ENCODE measurements at places on chromosomes 3 and 15.

- peak; percentile 76 for DNase-seq
These were observed 129.0 kb upstream of the ARHGEF3 start for GRCh38 chr3:56930706-56931105.

DNA sequence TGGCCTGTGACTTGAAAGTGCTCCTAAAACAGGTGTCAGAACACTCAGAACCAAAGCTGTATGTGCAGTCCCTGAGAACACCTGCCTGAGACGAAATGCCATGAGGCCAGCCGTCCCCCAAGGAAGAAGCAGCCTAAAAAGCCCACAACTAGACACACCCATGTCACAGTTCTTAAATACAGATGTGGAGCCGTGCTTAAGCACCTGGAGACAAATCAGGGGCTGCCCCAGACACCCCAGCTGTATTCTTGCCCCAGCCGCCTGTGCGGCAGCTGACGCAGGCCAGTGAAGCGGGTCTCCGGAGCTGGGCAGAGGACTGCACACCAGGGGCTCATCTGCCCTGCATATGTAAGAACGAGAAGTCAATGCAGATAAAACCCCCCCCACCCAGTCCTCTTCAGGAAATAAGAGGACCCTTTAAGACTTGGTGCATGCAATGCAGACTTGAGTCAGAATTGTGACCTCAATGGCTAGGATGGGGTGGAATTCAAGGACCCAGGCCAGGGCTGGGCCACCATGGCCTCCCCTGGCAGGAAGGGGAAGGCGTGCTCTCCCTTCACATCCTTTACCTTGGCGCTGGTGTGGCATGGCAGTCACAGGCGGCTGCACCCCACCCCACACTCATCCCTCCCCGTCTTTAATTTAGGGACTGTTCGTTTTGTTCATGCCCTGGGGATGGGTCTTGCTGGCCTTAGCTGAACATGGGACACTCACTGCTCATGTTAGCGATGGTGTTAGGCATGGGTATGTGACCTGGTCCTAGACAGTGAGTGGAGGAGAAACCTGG lies 27.7 kb upstream of the PLXNA1 start:
- no peak for DNase-seq

DNA sequence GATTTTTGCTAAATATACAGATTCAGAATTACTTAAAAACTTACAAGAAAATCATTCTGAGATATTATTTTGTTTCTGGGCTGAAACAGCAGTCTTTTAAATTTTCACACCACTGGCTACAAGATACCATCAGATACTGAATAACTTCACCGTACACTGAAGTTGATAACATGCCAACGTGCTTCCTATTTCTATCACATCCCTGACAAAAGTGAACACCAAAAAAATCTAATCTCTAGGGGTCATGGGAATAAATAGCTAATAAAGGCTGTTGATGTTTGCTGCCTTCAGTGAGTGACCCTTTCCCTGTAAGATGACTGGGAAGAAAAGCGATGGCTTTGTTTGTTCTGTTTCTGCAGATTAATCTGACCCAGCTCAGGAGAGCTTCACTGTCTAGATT lies 120.5 kb downstream of the DUT start:
- DNase-seq: no peak

DNA sequence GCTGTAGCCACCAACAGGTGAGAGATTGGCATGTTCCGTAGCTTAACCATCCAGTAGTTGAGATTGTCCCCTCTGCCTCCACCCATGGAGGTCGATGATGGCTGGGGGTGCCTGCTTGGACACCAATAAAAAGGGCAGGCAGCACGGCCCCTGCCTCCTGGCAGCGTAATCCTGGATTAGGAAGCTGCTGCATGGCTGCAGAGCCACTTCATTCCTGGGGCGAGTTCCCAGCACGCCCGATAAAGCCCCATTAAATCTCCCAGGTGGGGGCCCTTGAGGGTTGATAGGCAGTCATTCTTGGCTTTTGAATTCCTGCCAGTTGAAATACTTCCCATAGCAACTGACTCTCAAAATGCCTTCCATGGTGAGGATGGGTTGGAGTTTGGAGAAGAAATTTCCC lies 67.8 kb downstream of the PLXNA1 start:
- DNase-seq: no peak

DNA sequence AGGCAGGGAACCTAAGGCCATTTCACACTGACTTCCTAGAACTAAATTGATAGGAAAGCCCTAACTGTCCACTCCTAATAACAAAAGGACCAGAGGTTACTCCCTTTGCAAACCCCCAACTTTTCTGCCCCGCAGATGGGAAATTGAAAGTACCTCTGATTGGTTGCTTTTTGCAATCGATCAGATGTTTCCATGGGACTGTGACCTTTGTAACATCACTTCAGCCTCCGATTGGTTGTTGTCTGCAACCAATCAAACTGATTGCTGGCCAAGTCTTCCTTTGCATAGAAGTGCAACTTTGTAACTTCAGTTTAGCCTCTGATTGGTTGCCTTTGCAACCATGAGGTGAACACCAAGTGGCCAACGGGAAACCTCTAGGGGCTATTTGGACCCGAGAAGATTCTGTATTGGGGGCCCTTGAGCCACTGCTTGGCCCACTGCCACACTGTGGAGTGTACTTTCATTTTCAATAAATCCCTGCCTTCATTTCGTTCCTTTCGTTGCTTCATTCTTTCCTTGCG lies 11.3 kb upstream of the KNL1 start:
- peak; percentile 40 for DNase-seq

DNA sequence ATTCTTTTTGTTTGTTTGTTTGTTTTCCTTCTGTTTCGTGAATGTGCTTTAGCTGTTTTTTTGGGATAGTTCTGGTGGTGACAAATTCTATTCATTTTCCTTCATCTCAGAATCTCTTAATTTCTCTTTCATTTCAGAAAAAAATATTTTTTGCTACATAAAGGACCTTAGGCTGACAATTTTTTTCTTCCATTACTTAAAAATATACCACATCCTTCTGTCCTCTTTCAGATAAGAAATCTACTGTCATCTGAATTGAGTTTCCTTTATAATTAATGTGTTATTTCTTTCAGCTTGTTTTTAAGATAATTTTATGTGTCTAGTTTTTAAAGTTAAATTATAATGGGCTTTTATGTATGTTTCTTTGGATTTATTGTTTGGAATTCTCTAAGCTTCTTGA lies 47.6 kb downstream of the IL16 start:
- DNase-seq: no peak

DNA sequence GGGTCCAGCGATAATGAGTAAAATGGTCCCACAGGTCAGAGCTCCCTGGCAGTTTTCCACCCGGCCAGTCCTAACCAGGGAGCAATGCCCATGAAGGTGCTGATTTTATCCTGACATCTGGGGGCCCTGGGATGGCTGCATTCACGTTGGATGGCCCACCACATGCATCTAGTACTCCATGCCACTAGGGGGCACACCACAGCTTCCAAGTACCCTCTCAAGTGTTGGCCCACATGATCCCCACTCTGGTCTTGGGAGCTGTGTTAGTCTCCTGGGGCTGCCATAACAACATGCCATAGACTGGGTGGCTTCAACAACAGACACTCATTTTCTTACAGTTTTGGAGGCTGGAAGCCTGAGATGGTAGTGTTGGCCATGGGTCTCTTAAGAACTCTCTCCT lies 225.5 kb downstream of the SLCO3A1 start:
- peak; percentile 30 for DNase-seq

DNA sequence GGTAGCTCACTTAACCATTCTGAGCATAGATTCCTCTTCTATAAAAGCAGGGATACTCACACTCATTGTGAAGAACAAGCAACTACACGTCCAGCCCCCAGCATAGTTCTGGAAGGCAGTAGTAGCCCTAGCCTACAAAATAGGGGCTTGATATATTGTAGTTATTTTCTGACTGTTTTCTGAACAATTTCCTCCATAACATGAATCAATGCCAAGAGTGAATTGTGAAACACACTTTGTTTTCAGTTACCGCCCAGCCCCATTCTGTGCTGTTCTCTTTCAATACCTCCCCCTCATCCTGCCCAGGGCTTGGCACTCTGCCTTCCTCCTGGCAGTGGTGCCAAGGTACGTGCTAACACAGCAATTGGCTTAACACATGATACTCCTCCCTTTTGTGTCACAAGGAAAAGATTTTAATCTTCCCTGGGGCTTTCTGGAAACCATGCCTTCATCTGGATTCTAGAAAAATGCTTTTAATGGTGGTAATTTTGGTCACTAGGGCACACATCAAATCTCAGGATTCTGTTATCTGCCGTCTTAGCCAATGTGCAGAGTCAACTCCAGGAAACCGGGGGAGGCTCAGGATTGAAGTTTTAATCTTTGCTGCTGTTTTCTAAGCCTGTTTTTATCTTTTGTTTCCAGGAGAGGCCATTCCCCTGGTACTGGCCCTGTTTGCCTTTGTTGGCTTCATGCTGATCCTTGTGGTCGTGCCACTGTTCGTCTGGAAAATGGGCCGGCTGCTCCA lies 37.2 kb downstream of the IL20RB start:
- DNase-seq: no peak

- DNase-seq: peak; percentile 70
These were observed 24.8 kb downstream of the GABRA5 start for GRCh38 chr15:26891448-26892181.

GRCh38 chr15:54659646-54660045 lies 537.1 kb downstream of the RSL24D1 start:
- no peak for DNase-seq

- no peak for DNase-seq
These were observed 3.9 kb upstream of the TLE3 start for GRCh38 chr15:70101459-70102113.

- DNase-seq: peak; percentile 33
These were observed 854 bp upstream of the COL8A1 start for GRCh38 chr3:99637368-99638111.

DNA sequence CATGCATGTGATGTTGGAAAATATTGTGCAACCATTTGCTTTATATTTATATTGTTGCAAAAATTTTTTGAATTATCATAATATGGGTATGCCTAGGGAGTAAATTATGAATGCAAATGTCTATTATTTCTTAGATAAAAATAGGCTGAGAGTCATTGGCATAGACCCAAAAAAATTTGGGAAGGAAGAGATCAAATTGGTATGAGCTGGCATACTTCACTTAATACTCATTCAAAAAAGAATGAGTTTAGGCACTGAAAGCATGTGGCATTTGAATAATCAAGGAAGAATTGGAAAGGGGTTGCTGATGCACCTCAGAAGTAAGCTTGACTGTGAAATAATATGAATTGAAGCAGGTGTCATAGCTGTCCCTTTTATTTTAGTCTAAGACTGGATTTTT lies 764.0 kb upstream of the DPPA4 start:
- no peak for DNase-seq

GRCh38 chr3:168533600-168533999 lies 437.9 kb upstream of the GOLIM4 start:
- DNase-seq: no peak

DNA sequence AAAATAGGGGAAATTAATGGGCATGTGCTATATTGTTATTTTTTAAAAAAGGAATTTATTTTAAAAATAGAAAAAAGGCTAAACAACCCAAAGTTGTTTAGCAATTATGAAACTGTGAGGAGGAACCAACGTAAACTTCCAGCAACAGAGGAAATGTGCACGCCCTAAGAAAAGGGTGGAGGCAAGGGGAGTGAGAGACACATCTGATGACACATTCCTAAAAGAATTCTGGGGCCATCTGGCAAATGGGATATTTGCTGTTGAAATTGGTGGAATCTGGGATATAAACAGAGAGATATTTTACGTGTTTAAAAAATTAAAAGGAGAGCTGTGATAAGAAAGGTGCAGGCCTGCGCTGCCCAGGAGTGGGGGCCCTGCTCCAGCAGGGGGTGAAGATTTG lies 50.8 kb upstream of the MUC13 start:
- no peak for DNase-seq

GRCh38 chr3:50374363-50375257 lies 15.3 kb upstream of the TMEM115 start:
- no peak for DNase-seq

GRCh38 chr3:1787094-1787493 lies 311.6 kb upstream of the CNTN4 start:
- no peak for DNase-seq

GRCh38 chr3:159852821-159853505 lies 135.7 kb upstream of the IL12A start:
- no peak for DNase-seq

- DNase-seq: no peak
These were observed 231.6 kb upstream of the AGTR1 start for GRCh38 chr3:148466143-148466542.

DNA sequence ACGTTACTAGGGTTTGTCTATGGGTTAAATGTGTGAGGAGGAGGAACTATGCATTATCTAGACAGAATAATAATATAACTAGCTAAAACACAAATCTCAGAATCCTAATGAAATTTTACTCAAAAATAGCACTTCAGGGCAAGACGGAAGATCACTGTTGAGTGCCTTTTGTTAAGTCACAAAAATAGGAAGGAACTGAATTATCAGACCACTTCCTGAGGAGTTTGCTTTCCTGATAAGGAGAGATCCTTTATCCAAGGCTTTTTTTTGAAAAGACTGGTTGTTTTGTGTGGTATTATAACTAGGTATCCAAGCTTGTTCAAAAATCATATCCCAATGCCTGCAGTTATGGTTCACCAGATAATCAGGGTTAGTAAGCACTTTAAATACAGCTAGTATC lies 34.6 kb downstream of the NR2E3 start:
- DNase-seq: no peak

- DNase-seq: peak; percentile 67
These were observed 272.6 kb downstream of the PDCD6IP start for GRCh38 chr3:34070831-34071585.

GRCh38 chr3:183455089-183455488 lies 26.7 kb upstream of the MCF2L2 start:
- no peak for DNase-seq

- no peak for DNase-seq
These were observed 15.4 kb downstream of the ZSCAN2 start for GRCh38 chr15:84616235-84616634.

DNA sequence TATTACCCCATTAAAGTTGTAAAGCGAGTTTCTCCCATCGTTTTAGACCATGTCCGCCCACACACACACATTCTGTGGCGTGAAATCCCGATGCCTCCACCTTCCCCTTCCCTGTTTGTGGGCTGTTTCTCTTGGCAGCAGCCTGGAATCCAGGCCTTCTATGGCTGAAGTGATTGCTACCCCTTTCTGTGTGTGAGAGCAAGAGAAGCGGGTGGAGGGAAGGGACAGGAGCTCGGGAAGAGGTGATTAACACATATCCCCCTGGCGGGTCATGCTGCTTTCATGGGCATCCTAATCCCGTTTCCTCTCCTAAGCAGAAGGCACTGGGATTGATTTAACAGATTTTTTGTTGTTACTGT lies 283.8 kb upstream of the RGMA start:
- DNase-seq: no peak

Measured in activated CD4-positive, alpha-beta T cell treated with anti-CD3 and anti-CD28 coated beads, Interleukin-2, Interleukin-6, amounts not matched to agents 100 ng/mL and 50 ng/mL, durations not matched to agents 16 hours and 8 hours (primary cell).